Gastrocnemius medialis (tissue), 4 donors: ENCODE measurements at places on chromosomes 4 and X.

- no peaks in the 10 kb centered on the region for H3K27me3 ChIP-seq
- no peaks in the 10 kb centered on the region for H3K36me3 ChIP-seq
- DNase-seq, result no peak
- peaks cover 4% of the 10 kb centered on the region for H3K4me1 ChIP-seq
- no peak overlapping the region for H3K4me3 ChIP-seq
These were observed 27.9 kb upstream of the KIAA0232 start for GRCh38 chr4:6754481-6755087.

- H3K36me3 ChIP-seq, result no peaks in the 10 kb centered on the region
- peaks cover 11% of the 10 kb centered on the region for H3K4me1 ChIP-seq
- H3K4me3 ChIP-seq, result no peak overlapping the region
- DNase-seq, result no peak
- H3K27ac ChIP-seq, result no peak overlapping the region
These were observed 61.6 kb downstream of the STX18 start for GRCh38 chr4:4480205-4480604.

GRCh38 chr4:80124246-80125211 is 51.5 kb upstream of the ANTXR2 start:
- DNase-seq, result no peak
- no peak overlapping the region for H3K4me3 ChIP-seq
- H3K27ac ChIP-seq, result no peak overlapping the region
- H3K4me1 ChIP-seq, result no peaks in the 10 kb centered on the region
- H3K36me3 ChIP-seq, result no peaks in the 10 kb centered on the region

- H3K4me3 ChIP-seq, result no peak overlapping the region
- no peaks in the 10 kb centered on the region for H3K27me3 ChIP-seq
- DNase-seq, result no peak
- H3K4me1 ChIP-seq, result no peaks in the 10 kb centered on the region
These were observed 40.0 kb upstream of the SMARCA5 start for GRCh38 chr4:143473334-143474126.

GRCh38 chr4:66628146-66628545 is 917.2 kb downstream of the CENPC start:
- DNase-seq, result no peak
- H3K27ac ChIP-seq, result no peak overlapping the region
- H3K4me1 ChIP-seq, result no peaks in the 10 kb centered on the region
- no peaks in the 10 kb centered on the region for H3K27me3 ChIP-seq
- H3K4me3 ChIP-seq, result no peak overlapping the region

DNA sequence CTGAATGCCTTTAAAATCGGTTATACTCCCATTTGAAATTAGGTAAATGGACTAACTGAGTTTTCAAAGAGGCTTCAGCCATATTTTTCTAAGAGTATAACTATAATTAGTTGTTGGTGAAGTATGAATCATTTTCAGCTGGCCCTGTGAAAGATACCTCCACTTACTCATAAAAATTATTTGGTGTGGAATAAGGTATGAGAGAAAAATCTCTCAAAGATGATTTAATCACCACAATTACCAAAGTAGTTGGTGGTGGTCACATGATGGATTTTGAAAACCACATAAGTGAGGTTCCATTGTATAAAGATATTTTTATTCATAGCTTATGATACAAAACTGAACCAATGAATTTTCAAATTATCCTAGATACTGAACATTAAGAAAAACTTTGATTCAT is 9.0 kb upstream of the KLHL2 start:
- no peaks in the 10 kb centered on the region for H3K27me3 ChIP-seq
- no peak overlapping the region for H3K4me3 ChIP-seq
- H3K4me1 ChIP-seq, result no peaks in the 10 kb centered on the region
- DNase-seq, result no peak
- H3K27ac ChIP-seq, result no peak overlapping the region
- H3K36me3 ChIP-seq, result no peaks in the 10 kb centered on the region

GRCh38 chr4:76802236-76803021 is 95.5 kb downstream of the SOWAHB start:
- no peak overlapping the region for H3K4me3 ChIP-seq
- H3K27ac ChIP-seq, result no peak overlapping the region
- DNase-seq, result no peak
- H3K27me3 ChIP-seq, result no peaks in the 10 kb centered on the region
- no peaks in the 10 kb centered on the region for H3K36me3 ChIP-seq

DNA sequence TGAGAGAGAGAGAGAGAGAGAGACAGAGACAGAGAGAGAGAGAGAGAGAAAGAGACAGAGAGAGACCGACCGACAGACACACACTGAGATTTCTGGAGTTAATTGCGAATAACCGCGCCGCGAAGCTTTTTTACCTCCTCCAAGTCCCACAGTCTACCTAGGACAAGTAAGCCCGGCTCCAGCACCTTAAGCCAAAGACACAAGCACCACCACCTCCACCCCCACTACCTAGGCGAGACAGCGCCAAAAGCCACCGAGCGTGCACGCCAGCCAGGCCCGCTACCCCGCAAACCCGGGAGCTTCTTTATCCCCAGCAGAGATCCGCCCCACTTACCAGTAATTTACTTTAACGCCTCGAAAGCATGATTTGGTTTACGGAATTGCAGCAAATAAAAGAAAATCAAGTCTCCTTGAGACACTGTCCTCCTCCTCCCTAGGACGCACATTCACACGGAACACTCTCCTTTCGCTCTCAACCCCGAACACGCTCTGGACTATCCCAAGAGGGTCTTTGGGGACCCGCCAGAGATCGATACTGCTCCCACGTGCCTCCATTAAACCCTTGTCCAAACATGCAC is 649.6 kb upstream of the DIPK2B start:
- peak overlapping the region; percentile 47 for H3K4me3 ChIP-seq
- H3K27me3 ChIP-seq, result peaks cover 8% of the 10 kb centered on the region
- no peak overlapping the region for H3K27ac ChIP-seq
- no peaks in the 10 kb centered on the region for H3K36me3 ChIP-seq
- H3K4me1 ChIP-seq, result no peaks in the 10 kb centered on the region
- no peak for DNase-seq

GRCh38 chrX:28787206-28787605 is 200.0 kb downstream of the IL1RAPL1 start:
- no peak for DNase-seq
- H3K27ac ChIP-seq, result no peak overlapping the region
- H3K4me3 ChIP-seq, result no peak overlapping the region

DNA sequence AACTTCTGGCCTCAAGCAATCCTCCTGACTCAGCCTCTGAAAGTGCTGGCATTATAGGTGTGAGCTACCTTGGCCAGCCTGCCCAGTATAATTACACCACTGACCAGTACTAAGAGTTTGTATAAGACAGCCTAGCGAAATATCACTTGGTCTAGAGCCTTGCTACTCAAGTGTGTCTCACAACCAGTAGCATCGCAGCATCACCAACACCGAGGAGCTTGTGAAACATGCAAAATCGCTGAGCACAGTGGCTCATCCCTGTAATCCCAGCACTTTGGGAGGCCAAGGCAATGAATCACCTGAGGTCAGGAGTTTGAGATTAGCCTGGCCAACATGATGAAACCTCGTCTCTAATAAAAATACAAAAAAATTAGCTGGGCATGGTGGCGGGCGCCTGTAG is 102.0 kb upstream of the GATB start:
- no peaks in the 10 kb centered on the region for H3K27me3 ChIP-seq
- H3K27ac ChIP-seq, result no peak overlapping the region
- H3K4me3 ChIP-seq, result no peak overlapping the region
- no peaks in the 10 kb centered on the region for H3K36me3 ChIP-seq
- DNase-seq, result no peak

- H3K4me3 ChIP-seq, result no peak overlapping the region
- H3K36me3 ChIP-seq, result no peaks in the 10 kb centered on the region
- H3K27me3 ChIP-seq, result no peaks in the 10 kb centered on the region
- H3K4me1 ChIP-seq, result peaks cover 25% of the 10 kb centered on the region
- no peak for DNase-seq
- H3K27ac ChIP-seq, result peak overlapping the region; percentile 48
These were observed 13.7 kb upstream of the WDR1 start for GRCh38 chr4:10130178-10130888.

DNA sequence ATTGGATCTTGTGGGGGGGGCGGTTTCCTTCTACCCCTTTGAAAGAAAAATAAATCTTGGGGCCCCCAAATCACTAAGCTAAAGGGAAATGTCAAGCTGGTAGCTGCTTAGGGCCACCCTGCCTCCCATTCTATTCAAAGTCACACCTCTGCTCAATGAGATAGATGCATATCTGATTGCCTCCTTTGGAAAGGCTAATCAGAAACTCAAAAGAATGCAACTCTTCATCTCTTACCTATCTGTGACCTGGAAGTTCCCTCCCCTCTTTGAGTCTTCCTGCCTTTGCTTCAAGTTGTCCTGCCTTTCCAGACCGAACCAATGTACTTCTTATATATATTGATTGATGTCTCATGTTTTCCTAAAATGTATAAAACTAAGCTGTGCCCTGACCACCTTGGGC is 7.0 kb downstream of the C4orf51 start:
- H3K27ac ChIP-seq, result no peak overlapping the region
- no peaks in the 10 kb centered on the region for H3K27me3 ChIP-seq
- H3K4me3 ChIP-seq, result no peak overlapping the region
- H3K36me3 ChIP-seq, result no peaks in the 10 kb centered on the region
- peaks cover under 1% of the 10 kb centered on the region for H3K4me1 ChIP-seq
- DNase-seq, result no peak

DNA sequence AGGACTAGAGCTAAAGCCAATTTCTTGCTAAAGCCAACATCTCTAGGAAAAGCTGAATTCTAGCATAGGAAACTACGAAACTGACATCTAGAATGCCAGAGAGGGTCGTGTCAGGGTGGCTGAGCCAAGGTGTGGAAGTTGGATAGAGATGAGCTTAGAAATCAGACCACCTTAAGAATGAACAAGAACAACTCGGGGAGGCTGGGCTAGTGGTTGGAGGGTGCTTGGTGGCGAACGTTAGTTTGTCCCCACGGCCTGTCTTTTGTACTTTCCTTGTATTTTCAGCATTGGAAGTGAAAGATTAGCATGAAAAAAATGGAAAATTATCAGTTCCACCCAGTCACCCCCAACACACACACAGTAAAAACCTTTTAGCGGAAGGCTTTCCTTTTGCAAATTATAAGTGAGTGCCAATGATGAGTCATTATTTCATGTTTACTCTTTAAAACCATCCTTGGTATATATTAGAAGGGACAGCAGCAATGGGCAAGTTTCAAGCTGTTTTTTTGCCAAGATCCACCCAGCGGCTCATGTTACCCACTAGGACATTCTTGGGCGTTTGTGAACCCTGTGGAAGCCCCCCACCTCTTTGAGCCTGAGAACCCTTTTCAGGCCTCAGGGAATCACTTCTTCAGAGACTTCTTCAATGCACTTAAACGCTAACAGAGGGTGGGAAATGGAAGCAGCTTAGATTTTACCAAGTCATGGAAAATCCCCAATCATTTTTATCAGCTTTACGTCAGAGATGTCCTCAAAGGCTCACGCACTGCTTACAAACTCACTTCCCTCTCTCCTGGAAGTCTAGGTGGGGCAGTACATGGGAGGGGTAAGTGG is 4.9 kb upstream of the PPEF1 start:
- no peak overlapping the region for H3K27ac ChIP-seq
- no peaks in the 10 kb centered on the region for H3K4me1 ChIP-seq
- no peaks in the 10 kb centered on the region for H3K27me3 ChIP-seq
- no peak for DNase-seq

- no peaks in the 10 kb centered on the region for H3K4me1 ChIP-seq
- no peak for DNase-seq
- no peak overlapping the region for H3K4me3 ChIP-seq
- H3K27ac ChIP-seq, result no peak overlapping the region
These were observed 457.1 kb downstream of the MID1IP1 start for GRCh38 chrX:39258331-39258730.

GRCh38 chr4:189785257-189785656 is 155.4 kb upstream of the FRG1 start:
- no peak overlapping the region for H3K27ac ChIP-seq
- H3K4me1 ChIP-seq, result no peaks in the 10 kb centered on the region
- H3K4me3 ChIP-seq, result no peak overlapping the region
- no peaks in the 10 kb centered on the region for H3K27me3 ChIP-seq
- no peaks in the 10 kb centered on the region for H3K36me3 ChIP-seq

- H3K4me3 ChIP-seq, result no peak overlapping the region
- H3K4me1 ChIP-seq, result peaks cover 61% of the 10 kb centered on the region
- peak overlapping the region; percentile 95 for H3K27ac ChIP-seq
- no peaks in the 10 kb centered on the region for H3K27me3 ChIP-seq
These were observed 89.1 kb downstream of the ARHGAP10 start for GRCh38 chr4:147820975-147821374.

DNA sequence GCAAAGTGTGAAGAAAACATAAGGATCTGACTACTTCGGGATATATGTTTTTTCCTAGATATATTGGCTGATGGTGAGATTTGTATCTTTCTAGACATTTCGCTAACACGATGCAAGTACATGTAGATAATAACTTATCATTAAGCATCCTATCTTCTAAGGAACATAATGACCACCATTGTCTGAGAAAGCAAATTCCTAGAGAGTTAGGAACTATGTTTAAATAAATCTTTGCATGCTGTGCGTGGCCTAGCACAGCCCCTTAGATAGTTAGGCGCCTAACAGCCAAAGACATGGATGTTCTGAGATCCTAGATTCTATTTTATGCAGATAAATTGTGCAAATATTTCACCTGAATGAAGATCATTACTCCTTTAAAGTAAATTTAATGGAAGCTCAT is 3.0 kb downstream of the COL4A6 start:
- H3K27ac ChIP-seq, result no peak overlapping the region
- DNase-seq, result no peak
- H3K36me3 ChIP-seq, result no peaks in the 10 kb centered on the region
- H3K4me1 ChIP-seq, result no peaks in the 10 kb centered on the region
- H3K4me3 ChIP-seq, result no peak overlapping the region
- H3K27me3 ChIP-seq, result no peaks in the 10 kb centered on the region

GRCh38 chr4:1416948-1417260 is 10.7 kb upstream of the NKX1-1 start:
- peaks cover 65% of the 10 kb centered on the region for H3K27me3 ChIP-seq
- no peak overlapping the region for H3K4me3 ChIP-seq
- no peaks in the 10 kb centered on the region for H3K4me1 ChIP-seq

- no peaks in the 10 kb centered on the region for H3K27me3 ChIP-seq
- H3K36me3 ChIP-seq, result no peaks in the 10 kb centered on the region
- H3K4me3 ChIP-seq, result no peak overlapping the region
- H3K27ac ChIP-seq, result no peak overlapping the region
These were observed 64.3 kb upstream of the NR0B1 start for GRCh38 chrX:30373479-30373878.

DNA sequence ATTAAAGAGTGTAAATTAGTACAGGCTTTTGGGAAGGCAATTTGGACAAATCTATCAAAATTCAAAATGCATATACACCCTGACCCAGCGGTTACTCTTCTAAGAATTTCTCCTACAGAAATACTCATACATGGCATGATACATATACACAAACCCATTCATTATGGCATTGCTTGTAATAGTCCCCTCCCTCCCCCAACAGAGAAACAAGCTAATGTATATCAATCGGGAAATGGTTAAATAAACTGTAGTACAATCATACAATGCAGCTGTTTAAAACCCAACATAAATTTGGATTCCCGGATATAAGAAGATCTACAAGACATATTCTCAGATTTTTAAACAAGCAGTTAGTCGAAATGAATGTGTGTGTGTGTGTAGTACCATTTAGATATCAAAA is 808 bp downstream of the HUWE1 start:
- no peaks in the 10 kb centered on the region for H3K36me3 ChIP-seq
- H3K27ac ChIP-seq, result peak overlapping the region; percentile 86
